ENCODE measurements at places on chromosomes 2 and 18.

- DNase-seq, result no peak
Measured at GRCh38 chr2:26640331-26640745, 828 bp downstream of the CIB4 start.

DNA sequence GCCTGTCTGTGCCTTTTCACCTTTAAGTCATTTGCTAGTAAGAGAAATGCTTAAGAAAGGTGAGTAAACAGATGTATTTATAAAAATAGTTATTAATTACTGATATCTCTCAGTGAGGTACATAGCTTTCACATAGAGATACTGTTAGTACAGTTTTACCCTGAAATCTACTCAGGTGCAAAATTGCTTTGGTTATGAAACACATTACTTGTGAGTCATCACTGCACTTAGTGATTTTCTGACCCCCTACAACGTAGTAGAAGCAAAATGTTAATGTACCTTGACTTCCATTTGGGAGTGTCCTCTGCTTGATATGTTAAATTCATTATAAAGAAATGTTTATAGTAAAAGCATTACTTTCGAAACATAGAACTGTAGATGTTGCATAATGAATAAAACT, 6.5 kb downstream of the GLS start:
- no peak for DNase-seq

DNA sequence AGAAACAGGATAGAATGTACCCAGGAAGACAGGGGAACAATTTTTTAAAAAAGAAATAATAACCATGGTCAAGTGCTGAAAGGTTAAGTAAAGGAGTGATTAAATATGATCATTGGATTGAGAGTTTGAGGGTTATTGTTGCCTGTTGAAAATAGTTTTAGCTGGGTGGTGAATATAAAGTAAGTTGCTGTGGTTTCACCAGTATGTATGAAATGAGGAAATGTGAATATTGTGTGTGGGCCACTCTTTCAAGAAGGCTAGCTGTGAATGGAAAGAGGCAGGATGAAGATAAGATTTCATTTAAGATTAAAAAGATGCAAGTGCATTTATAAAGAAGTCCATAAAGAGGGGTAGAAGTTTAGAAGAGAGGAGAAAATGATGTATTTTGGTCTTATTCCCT, 53.8 kb downstream of the GULP1 start:
- no peak for DNase-seq

DNA sequence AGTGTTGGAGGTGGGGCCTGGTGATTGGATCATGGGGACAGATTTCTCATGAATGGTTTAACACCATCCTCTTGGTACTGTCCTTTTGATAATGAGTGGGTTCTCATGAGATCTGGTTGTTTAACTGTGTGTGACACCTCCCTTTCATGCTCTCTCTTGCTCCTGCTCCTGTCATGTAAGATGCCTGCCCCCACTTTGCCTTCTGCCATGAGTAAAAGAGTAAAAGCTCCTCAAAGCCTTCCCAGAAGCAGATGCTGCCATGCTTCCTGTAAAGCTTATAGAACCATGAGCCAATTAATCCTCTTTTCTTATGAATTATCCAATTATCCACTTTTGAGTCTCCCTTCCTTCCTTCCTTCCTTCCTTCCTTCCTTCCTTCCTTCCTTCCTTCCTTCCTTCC, 317.7 kb downstream of the RDH14 start:
- DNase-seq, result no peak

GRCh38 chr2:82000606-82001005, 1696.1 kb upstream of the LRRTM1 start:
- no peak for DNase-seq

GRCh38 chr2:160338901-160339685, 139.0 kb upstream of the ITGB6 start:
- no peak for DNase-seq

GRCh38 chr2:101485856-101486255, 10.9 kb upstream of the RFX8 start:
- no peak for DNase-seq

- no peak for DNase-seq
Measured at GRCh38 chr2:224258059-224258458, 143.8 kb downstream of the FAM124B start.

DNA sequence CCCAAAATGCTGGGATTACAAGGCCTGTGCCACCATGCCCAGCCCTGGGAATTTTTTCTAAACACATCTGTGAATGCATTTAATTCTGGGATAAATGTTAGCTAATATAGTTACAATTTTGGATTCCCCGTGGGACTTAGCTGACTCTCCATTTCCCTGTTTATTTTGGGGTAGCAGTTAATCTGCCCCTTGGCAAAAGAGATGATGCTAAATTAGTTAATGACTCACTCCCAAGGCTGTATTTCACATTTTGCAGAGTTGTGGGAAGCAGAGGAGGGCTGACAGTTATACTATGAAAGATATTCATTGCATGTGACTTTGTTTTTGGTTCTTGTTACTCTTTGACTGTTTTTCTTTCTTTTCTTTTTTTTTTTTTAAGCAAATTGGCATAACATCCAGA, 3.2 kb downstream of the MTHFD2 start:
- DNase-seq, result no peak

- no peak for DNase-seq
Measured at GRCh38 chr2:8232871-8233270, 449.0 kb upstream of the ID2 start.

DNA sequence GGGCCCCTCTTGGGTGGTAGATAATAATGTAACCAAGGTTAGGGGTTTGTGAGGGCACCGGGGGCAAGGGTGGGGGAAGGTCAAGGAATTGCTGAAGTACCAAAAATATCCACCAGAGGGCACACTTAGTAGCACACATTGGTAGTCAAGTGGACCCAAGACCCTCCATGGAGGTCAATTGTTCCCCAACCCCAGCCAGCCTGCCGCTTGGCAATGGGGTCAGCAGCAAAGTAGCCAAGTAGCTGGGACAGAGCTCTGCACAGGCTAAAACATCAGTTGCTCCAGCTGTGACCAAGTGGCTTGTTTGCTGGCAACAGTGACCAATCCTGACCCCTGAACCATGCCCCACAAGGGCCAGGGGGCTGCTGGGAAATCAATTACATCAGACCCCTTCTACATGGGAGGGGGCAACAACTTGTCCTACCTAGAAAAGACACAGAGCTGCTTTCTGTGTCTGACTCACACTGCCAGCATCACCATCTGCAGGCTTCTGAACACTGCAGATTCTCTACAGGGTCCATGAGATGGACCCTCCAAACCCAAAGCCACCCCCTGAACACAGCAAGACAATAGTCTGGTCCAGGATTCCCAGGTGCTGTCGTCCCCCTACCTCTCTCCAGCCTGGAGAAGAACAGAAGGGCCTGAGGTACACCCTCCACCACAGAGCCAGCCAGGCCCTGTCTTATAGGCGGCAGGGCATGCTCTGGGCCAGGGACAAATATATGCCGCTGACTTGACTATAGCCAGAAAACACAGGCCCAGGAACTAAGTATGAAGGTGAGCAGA, 76.0 kb downstream of the EMX1 start:
- DNase-seq, result no peak

DNA sequence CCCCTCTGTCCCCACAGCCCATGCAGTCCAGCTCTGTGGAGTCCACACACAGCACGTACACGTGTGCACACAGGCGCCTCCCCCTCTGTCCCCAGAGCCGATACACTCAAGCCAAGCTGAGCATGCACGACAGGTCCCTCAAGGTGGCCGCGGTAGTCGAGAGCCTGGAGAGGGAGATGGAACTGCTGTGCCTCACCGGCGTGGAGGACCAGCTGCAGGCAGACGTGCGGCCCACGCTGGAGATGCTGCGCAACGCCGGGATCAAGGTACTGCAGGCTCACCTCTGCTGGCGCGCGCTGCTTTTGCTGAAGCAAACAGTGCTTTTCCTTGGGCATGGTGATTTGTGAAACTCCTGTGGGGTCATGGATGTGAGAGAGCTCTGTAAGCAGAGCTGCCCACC, 58.5 kb upstream of the NFATC1 start:
- DNase-seq, result no peak

DNA sequence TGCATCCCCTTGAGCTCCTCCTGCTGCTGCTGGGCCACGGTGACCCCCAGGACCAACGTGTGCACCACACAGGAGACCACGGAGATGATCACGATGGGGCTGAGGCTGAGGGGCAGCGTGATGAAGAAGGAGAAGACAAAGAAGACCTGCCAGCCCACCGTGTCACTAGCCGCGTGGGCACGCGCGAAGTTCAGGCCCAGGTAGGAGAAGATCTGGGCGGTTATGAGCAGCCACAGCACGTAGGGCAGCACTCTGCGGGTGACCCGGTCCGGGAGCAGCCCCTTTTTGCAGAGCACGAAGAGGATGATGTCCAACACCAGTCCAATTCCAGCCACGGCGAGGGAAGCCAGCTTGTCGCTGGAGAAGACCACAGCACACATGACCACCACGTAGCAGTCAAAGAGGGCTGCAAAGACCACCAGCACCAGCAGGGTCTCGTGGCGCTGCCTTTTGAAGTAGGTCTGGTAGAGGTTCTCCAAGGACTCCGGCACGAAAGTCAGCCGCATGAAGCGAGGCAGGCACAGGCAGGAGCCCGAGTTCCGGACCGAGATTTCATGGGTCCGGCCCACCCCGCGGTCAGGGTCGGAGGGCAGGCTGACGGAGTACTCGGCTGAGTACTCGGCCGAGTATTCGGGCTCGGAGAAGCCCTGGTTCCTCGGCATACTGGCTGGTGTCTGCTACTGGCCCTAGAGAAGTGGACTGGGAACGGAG, 1.6 kb downstream of the ADCY3 start:
- no peak for DNase-seq

- no peak for DNase-seq
Measured at GRCh38 chr18:51753365-51754057, 556.0 kb upstream of the MEX3C start.

DNA sequence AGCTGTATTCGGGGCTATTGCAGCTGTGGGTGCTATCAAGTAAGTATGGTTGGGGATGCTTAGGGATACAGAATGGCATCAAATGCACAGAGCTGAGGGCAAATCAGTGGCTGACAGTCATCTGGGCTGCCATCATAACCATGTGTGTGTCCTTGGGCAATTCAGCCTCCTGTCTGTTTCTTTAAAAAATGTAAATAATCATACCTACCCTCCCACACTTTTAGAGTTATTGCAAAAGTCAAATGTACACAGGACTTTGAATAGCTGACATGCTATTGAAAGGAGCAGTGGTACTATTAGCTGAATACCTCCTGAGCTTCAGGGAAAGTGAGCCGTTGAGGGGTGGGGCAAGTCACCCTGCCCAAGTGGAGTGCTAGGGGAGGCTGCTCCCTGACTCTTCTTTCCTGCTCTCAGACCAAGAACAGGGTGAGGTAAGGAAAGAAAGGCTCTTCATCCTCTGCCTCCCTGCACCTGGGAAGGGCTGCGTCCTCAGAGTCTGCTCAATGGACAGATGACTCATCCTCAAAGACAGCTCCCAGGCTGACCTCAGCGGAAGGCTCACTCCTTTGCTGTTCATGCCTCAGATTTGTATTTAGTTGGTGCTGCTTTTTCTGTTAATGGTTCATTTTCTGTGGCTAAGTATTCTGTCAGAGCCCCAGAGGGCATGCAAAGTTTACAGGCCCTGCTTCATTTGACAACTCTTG, 54.9 kb upstream of the BZW1 start:
- no peak for DNase-seq

GRCh38 chr2:88500691-88501090, 48.2 kb upstream of the FOXI3 start:
- DNase-seq, result no peak

DNA sequence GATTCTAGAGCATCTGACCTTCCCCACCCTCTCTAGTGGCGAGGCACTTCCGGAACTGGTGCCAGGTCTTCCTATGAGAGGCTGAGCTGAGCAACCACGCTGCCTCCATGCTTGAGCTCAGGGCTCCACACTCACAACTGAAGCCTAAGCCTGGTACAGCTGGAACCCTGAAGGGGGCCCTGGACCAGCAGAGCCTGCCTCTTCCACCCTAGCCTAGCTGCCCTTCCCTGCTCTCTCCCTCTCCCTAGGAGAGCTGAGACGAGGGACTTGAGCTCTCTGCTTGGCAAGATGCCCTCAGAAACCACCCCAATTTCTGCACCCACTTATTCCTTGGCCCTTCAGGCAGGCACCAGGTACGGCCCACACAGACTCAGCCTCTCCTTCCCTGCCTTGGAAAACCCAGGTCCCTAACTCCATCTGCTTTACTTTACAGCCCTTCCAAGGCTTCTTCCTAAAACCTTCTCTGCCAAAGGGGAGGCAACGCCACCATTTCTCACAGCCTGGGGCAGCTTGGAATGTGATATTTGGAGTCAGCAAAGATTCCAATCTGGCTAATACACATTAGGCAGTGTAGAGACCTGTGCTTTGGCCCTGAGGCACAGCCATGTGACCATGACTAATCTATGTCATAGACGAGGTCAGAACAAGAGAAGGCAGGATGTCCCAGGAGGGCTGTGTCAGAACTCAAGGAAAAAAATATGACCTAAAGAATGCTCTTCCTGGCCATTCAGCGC, 18.8 kb downstream of the COX7A2L start:
- no peak for DNase-seq
